Gastrocnemius medialis (tissue), 4 donors: ENCODE measurements at places on chromosomes 16 and 17.

DNA sequence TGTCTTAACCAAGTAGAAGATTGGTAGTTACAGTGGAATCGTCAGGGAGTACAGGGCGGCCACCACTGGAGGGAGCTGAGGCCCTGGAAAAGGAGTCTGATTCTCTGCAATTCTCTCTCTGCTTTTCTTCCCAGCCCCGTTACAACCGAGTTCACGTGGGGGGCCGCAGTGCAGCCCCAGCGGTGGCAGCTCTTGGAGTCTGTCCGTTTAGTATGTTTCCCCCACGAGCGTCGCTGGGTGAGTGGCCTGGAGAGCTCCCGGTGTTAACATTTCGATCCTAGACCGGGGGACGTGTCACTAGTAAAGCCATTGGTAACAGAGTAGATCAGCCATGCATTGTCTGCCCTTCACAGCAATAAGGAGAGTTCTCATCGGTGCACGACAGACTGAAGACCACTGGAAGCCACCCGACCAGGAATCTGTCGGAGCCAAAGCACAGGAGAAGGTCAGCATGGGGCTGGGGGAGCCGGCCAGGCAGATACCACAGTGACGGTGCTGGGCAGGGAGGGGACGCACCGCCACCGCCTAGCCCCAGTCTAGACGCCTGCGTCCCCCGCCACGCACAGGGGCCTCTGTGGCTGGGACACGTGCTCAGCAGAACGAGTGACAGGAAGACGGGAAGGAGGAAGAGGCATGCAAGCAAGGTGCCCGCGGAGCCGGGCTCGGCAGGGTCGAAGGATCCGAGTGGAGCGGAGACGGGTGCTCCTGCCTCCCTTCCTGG, 15.7 kb downstream of the SLC16A3 start:
- no peak for DNase-seq

DNA sequence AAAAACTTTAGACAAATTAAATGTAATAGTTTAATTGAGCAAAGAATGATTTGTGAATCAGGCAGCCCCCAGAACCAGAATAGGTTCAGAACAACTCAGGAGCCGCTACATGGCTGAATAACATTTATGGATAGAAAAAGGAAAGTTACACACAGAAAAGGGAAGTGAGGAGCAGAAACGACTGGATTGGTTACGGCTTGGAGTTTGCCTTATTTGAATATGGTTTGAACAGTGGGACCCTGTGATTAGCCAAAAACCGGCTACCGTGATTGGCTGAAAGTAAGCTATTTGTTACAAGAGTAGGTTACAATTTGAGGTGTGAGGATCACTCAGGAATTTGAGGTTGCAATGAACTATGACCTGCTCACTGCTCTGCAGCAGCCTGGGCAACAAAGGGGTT, 1139.8 kb downstream of the CDH11 start:
- no peak for DNase-seq

DNA sequence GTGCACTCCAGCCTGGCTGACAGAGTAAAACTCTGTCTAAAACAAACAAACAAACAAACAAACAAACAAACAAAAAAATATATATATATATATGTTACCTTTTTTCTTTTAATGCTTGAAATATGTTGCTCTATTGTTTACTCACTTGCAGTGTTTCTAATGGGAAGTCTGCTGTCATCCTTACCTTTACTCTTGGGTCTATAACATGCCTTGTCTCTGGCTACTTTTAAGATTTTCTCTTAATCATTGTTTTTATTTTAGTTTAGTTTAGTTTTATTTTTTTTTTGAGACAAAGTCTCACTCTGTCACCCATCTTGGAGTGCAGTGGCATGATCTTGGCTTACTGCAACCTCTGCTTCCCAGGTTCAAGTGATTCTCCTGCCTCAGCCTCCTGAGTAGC, 16.1 kb upstream of the TNRC6A start:
- DNase-seq, result no peak

DNA sequence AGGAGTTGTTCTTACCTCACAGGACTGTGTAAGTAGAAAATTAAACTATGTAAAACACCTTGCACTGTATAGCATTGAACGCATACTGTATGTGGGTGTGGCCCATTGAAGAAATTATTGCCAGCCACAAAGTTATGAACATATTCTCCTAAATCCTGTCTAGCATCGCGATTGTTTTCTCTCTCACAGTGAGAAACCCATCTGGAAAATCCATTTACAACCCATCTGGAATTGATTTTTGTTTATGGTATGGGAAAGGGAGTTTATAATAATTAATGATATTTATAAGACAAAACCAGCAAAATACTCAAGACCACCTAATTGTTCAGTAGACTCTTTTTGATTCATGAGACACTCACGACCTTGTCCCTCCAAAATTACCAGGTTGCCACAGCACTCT, 22.1 kb upstream of the MON1B start:
- no peak for DNase-seq

DNA sequence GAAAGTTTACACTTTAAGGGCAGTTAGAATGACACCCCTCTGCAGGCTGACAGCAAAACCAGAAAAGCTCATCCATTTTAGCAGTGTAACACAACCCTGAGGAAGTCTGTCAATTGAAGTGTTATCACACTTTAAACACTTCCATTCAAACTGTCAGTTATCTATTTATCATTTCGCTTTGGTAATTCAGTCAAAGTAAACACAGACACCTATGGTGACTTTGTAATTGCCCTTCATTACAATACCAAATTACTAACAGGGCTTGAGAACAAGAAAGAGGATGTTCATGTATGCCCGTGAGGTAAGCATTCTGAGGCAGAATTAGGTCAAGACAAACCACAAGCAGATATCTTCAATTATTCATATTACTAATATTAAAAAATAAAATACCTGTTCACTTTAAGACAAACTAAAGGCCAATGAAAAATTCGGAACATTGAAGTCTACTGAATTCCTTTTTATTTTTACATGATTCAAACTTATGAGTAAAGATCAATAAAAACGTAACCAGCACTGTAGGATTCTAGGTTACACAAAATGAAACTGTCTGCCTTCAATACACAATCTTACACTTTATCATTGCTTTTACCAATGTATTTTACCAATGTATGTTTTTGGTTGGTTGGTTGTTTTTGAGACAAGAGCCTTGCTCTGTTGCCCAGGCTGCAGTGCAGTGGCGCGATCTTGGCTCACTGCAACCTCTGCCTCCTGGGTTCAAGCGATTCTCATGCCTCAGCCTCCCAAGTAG, 57.1 kb downstream of the BRIP1 start:
- DNase-seq, result no peak

GRCh38 chr16:86101137-86101896, 202.4 kb downstream of the IRF8 start:
- no peak for DNase-seq

- DNase-seq, result no peak
Measured at GRCh38 chr17:5895276-5895675, 174.9 kb upstream of the WSCD1 start.

DNA sequence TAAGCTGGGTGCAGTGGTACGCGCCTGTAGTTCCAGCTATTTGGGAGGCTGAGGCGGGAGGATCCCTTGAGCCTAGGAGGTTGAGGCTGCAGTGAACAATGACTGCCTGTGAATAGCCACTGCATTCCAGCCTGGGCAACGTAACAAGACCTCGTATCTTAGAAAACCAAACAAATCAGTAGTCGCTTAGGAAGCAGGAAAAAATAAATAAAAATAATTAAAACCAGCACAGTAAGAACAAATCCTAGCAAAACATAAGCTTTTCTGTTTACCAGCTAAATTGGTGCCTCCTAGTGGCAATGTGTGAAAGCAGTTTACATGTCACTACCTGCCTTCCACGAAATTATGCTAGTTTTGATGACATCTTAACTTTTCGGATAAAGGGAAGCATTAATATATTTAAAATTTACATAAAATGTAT, 1.3 kb downstream of the ARMC5 start:
- DNase-seq, result no peak

- no peak for DNase-seq
Measured at GRCh38 chr17:75178453-75178852, 4.3 kb downstream of the SUMO2 start.

- no peak for DNase-seq
Measured at GRCh38 chr16:7614021-7614795, 281.6 kb downstream of the RBFOX1 start.

- DNase-seq, result no peak
Measured at GRCh38 chr17:41012326-41013120, 3.6 kb upstream of the KRTAP3-1 start.

DNA sequence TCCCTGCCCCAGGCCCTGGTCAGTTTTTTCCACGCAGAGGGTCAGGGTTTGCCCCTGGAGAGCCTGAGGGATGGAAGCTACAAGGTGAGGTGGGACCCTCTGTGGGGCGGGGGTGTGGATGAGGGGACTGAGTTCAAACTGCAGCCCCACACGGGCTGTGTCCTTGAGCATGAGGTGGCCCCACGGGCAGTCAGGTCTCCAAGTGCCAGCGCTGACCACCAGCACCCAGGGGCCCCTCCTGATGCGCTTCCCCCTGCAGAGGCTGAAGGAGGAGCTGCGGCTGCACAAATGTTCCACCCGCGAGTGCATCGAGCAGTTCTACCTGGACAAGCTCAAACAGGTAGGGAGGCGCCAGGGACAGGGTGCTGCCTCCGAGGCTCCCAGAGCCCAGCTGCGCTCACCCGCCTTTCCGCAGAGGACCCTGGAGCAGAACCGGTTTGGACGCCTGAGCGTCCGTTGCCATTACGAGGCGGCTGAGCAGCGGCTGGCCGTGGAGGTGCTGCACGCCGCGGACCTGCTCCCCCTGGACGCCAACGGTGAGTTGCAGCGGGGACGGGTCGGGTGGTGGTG, 4.3 kb downstream of the TSR3 start:
- no peak for DNase-seq

DNA sequence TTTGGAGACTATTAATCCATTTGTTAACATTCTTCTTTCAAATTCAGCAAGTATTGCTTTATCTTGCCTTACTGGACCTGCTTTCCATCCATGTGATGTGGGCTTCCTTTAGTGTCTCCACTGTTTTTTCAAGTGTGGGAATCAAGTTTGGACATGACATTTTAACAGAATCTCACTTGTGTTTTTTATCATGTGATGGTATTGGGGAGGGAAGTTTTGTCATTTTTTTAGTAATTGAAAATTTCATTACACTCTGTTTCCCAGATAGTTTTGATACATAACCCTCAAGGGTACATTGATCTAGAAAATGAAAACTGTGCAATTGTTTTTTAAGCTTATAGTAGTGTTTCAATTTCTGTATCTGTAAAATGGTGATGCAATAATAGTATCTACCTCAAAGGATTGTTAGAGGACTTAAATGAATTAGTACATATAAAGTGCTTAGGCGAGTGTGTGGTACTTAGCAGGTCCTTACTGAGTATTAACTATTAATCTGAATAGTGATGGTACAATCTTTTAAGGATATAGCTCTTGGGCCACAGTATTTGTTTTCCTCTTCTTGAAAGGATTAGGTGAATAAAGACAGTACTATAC, 27.3 kb downstream of the AATF start:
- no peak for DNase-seq

DNA sequence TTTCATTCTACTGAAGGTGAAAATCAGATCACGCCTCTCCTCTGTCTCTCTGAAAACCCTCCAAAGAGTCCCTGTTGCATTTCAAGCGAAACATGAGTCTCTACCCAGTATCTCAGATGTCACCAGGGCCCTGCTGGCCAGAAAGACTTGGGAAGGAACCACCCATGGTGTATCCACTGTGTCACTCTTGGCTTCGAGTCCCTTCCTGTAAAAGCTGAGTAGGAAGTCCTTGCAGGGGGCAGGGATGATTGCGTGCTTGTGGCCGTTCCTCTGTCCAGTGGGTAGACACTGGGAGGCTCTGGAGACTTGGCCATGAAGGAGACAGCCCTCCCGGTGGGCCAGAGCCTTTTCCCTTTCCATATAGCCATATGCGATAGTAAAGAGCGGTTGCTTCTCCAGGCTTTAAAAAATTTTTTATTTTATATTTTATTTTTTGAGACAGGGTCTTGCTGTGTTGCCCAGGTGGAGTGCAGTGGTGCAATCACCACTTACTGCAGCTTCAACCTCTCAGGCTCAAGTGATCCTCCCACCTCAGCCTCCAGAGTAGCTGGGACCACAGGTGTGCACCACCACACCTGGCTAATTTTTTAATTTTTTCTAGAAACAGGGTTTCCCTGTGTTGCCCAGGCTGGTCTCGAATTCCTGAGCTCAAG, 19.0 kb upstream of the RMI2 start:
- DNase-seq, result peak; percentile 26

- no peak for DNase-seq
Measured at GRCh38 chr16:23857256-23857880, 21.6 kb downstream of the PRKCB start.

DNA sequence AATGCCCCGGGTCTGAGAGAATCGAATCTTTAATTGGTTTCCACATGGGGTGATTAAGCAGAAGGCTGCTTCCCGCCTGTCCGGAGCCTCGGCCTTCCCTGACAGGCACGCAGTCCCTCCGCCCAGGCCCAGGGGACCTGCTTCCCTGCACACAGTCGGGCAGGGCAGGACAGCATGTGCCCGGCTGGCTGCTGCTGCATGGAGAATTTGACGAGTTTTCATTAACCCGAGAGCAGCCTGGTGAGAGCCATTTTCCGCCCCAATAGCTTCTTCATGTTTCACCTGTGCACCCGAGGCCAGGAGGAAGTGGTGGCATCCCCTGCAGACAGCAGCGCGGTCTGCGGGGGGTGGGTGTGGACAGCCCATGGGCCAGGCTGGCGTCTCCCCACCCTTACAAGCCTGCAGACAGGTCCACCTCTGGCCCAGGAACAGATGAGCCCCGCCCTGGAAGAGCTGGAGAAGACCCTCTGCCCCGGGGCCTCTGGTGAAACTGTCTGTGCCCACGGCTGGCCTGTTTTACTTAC, 67.0 kb downstream of the KLHDC4 start:
- no peak for DNase-seq

DNA sequence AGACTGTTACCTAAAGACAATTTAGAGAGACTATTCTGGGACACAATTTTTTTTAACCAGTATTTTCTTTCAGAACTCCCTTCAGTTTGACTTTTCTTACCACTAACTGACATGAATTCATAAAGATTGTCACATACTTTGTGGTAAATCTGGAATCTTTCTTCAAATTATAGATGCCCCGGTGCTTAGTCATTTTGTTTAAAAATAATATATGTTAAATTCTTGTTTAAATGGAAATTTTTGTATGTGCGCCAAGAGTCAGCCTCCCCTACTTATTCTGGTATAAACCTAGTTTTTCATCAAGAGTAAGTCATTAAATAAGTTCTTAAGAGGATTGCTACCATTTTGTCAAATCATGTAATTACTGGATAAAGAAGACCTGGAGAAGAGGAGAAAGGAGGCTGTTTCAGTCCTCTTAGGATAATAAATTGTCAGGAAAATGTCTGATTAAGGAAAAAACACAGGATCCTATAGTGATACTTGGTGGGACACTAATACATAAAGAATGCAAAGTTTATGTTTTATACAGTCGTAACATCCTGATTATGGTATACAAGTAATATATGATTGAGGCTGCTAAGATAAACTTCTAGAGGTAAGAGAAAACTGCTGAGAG, 424.4 kb downstream of the PMP22 start:
- DNase-seq, result no peak

- no peak for DNase-seq
Measured at GRCh38 chr16:85961988-85962915, 63.3 kb downstream of the IRF8 start.

- no peak for DNase-seq
Measured at GRCh38 chr16:23452221-23452571, 793 bp downstream of the COG7 start.
